ENCODE measurements at places on chromosomes 12 and 14.

DNA sequence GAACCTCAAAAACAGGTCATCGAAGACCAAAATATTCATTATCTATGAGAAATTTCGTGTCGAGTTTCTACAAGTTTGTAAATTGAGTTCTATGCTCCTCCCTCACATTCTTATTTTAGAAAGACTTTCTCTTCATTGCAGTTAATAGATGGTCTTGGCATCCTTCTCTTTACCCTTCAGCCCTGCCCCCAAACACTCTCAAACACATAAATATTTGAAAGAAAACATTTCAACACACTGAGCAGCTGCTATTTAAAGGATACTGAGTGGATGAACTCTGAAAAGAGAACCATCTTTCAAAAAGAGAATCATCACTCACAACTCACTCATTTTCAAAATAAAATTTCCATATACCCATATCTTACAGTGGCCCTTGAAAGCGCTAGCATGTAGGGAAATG is 67.1 kb downstream of the NUAK1 start:
- no peak for DNase-seq

DNA sequence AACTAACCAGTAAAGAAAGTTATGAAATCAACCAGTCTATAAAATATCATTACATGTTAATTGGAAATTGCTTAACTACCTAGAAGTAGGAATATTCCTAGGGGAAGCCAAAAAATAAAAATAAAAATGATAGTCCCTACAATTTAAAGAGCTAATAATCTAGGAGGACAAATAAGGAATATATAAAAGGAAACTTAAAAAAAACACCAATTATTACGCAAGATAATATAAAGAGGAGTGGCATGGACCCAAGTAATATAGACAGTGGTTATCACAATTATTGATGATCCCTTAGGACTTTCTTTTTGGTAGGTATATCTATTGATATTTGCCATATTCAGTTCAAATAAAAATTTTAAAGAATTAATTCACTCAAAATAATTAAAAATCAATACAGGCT is 498.7 kb downstream of the SOX5 start:
- no peak for DNase-seq

DNA sequence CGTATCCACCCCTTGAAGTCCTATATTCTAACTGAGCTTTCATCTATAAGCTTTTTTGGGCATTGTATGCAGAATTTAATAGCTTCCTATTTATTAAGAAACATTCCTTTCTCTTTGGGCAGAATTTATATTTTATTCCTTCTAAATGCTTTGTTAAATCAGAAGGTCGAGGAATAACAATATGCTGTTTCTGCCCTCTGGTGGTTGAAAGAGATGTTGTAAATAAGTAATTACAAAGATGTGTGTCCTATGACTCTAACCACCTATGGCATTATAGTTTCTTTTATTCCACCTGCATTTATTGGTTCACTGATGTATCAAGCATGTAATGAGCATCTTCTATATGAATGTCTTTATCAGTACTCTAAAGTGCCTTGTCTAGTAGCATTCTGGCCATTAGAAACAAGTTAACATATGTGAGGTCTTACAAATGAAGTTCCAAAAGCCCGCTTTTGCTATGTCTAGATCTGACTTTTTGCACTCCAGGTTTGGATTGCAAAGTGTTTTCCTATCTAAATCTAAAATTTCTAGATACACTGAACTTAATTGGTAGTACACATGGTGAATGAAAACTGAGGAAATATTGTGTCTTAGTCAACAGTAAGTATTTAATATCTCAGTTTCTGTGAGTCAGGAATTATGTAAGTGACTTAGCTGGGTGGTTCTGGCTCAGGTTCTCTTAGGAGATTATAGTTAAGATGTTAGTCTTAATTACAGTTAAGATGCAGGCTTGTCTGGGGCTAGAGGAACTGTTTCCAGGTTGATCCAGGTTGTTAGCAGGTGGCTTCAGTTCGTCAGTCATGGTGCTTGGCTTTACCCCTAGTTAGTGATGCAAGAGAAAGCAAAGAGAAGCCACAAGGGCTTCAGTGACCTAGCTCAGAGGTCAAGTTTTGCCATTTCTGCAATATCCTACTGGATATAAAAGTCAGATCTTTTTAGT is 57.5 kb downstream of the PLEKHA5 start:
- peak; percentile 64 for DNase-seq

DNA sequence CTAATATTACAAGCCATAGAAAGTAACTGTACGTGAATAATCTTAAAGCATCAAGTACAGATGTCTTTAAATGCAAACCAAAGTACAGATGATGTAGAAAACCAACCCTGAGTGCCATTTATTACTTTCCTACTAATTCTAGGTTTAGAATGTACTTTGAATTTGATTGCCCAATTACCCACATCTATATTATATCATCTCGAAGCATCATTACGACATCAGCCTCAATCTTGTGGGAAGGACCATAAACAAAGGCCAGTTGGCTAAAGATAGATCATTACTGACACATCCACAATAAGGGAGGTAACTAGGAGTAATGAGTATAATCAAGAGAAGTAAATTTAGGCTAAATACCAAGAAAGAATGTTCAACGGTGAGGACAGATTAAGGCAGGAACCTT is 478.9 kb downstream of the BCAT1 start:
- no peak for DNase-seq

DNA sequence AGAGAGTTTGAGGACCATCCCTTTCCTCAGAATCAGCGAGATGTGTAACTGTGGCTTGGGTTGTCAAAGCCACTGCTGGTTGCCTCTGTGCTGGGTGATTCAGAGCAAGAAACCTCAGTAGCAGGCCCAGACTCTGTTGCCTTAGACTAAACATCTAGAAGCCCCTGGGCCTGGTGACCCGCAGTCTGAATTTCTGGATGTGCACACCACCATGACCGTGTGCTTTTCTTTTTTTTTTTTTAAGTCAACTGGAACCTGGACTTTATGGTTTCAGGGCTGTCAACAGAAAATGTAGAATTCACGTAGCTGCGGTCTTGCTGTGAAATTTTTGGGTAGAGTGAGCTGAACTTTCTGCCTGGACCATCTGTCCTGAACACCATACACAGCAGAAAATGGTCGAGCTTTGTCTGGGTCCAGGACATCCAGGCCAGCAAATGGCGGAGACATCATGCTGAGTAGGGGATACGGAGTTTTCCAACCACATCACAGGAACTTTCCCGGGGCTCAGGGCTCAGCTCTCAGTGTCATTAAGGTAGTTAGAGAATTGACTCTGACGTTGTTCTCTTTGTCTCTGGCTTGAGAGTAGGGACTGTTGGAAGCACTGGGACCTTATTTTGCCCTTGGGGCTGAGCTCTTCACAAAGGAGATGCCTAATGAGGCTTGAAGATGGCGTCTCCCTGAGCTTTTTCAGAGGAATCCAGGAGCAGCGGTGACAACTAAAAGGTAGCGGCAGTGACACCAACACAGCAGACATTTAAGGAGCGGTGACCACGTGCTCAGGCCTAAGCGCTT is 23.0 kb upstream of the BATF start:
- DNase-seq = no peak

DNA sequence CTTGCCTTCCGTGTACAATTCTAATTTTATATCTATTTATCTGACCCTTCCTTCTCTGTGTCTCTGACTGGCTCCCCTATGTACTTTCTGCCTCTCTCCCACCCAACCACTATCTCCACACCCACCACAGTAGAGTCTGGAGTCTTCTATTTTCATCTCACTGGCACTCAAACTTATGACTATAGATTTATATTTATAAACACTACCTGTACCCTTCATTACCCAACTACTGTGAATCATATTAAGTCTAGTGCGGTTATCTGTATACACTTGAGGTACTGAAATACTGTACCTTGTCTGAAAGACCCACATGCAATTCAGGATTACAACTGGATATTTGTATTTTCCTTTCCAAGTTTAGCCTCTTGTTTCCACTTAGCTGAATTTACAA is 36.1 kb downstream of the ATP2B1 start:
- DNase-seq = no peak

DNA sequence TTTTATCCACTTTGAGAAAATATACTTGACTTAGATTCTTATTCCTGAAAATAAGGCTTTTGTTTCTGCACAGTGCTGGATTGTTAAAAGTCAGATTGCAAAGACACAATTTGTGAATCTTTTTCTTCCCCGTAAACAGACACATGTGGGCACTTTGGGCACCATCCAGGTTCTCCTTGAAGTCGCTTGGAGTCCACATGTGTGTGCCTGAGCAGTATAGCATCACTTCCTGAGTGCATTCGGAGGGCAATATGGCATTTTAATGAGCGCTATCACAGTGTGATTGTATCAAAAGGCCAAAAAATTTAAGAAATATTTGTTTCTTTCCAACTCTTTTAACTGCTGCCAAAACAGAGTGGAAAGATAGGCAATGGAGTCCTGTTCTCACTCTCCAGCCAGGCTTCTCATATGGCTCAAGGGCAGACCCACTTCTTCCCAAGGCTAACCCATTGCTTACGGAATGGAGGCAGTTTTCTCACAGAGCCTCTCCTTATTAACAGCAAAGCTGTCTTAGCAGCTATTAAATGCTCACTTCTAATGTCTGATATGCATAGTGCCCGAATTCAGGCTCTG is 397.1 kb downstream of the EGLN3 start:
- no peak for DNase-seq

GRCh38 chr12:30144777-30145683 is 361.3 kb upstream of the TMTC1 start:
- DNase-seq = peak; percentile 6

- no peak for DNase-seq
These were observed 615.1 kb downstream of the TMEM121 start for GRCh38 chr14:106141242-106142220.

DNA sequence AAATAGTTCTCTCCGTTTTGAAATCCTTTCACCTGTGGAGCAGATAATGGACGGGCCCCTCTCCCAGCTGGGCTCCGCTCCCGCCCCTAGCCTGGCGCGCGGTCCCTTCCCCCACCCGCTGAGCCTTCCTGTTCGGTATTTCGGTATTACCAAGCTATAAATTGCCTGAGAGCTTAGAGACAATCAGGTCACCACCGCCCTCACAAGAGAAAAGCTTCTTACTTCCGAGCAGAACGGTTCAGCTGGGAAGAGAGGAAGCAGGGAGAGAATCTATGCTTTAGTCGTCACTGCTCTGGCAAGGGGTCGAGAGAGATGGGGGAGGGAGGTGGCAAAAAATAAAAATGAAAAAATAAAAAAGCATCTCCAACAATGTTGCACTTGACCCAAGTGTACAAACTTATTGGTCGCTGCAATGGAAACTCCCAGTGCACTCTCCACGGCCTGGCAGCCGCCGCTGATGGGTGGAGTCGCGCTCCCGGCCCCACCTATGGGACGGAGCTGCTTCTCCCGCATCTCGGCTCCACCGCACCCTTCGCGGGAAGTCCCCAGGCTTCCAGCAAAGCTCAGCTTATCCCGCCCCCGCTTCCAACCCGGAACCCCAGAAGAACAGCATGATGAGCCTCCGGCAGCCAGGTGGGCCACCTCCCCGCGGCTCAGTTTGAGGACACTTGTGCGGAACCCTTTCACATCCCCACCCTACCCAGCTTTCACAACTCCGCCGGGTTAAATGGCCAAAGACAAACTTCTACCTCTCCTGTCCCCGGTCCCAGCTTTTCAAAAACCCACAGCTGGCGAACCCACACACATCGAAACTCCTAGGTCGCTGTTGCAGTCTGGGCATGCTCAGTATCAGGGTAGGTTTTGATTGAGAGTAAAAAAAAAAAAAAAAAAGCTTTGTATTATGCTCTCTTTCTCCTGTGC is 832 bp upstream of the SYT1 start:
- peak; percentile 94 for DNase-seq

DNA sequence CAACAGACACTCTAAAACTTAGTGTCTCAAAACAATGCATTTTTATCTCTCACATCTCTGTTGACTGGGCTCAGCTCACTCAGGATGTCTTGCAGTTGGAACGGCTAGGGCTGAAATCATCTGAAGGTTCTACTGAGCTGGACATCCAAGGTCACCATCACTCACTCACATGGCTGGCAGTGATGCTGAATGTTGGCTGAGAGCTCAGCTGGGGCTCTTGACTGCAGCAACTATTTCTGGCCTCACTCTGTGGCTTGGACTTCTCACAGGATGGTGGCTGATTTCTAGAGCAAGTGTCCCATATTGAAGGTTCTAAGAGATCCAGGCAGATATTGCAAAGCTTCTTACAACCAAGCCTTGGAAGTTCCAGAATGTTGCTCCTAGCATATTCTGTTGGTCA is 166.5 kb downstream of the ZFP36L1 start:
- DNase-seq = no peak

- no peak for DNase-seq
These were observed 9.2 kb upstream of the PAPLN start for GRCh38 chr14:73227812-73228781.

- peak; percentile 0 for DNase-seq
These were observed 341.0 kb upstream of the TMEM132C start for GRCh38 chr12:127925971-127926370.

DNA sequence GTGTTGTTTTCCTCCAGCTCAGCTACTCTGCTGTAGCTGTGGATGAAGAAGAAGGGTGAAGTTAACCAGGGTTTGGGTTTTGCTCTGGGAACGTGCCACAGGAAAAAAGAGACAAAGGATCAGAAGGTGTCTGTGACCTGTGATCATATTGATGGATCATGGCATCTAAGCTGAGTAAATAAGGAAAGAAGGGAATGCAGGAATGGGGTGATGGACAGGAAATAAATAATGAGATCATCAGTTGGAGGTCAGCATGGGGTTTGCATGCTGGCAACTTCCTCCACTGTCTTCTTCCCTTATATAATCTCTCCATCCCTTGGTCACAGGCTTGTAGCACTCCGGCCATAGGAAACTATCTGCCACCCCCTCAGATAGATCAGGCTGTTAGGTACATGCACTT is 430.3 kb upstream of the PDE3A start:
- no peak for DNase-seq

DNA sequence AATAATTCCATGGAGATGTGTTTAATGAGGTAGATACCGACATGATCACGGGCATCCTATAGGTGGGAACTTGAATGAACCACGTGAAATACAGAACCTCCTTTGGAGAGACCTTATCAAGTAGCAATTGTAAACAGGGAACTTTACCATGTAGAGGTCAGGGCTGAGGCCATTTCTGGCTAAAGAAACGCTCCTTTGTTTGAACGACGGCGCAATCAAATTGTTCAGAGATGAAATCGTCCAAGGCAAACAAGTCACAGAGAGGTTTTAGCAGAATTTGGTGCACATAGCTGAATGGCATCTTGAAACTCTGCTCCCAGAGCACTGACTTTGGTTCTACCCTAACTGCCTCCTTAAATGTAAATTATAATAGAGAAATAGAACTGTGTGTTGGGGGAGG is 9.8 kb downstream of the PRIMA1 start:
- DNase-seq = no peak

DNA sequence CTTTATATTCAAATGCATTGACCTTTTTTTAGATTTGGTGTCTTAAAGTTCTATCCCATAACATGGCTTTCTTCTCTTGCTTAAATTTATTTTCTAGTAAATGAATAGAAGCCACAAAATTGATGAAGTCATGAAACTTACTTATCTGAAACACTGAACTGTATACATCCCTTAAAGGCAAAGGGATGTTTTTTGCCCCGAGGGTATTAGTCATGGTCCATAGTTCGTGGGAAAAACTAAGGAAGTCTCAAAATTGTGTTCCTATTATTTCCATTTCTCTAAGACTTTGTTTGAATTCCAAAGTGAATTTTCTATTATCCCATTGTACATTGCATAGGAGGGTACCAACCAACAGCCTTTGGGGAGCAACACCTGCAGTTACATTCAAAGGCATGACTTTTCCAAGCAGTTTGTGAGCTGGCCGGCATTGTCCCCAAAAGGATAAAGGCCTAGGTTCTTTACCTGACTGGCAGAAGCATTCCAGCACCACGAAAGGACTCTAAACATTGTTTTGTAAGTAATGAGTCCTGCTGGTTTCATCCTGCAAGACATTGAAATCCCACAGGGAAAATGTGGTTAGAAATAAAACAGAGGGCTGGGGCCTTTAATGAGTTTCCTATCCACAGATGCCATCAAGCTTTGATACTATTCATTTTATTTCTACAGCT is 473.5 kb downstream of the PRKD1 start:
- DNase-seq = peak; percentile 14
